ENCODE measurements at places on chromosomes 12 and 14. TPM values are rescaled to one million over a fixed set of nuclear protein-coding genes. Genes with fewer than 3 reads are reported as not detected.

MFAP5 gene
- polyA plus RNA-seq = 49.4 TPM

NKX2-1 gene
- polyA plus RNA-seq = not detected

TMEM233 gene
- polyA plus RNA-seq = 0.52 TPM

ZC2HC1C gene
- 8.4 TPM for polyA plus RNA-seq

ITPR2 gene
- 4.2 TPM for polyA plus RNA-seq

RND1 gene
- polyA plus RNA-seq = 2.6 TPM

ASCL1 gene
- polyA plus RNA-seq = not detected

IQSEC3 gene
- polyA plus RNA-seq = 1.4 TPM

RBP5 gene
- polyA plus RNA-seq = 0.77 TPM

AKAP5 gene
- polyA plus RNA-seq = 0.09 TPM

RNF212B gene
- not detected for polyA plus RNA-seq

SPTB gene
- polyA plus RNA-seq = 68.4 TPM

RD3L gene
- 39.6 TPM for polyA plus RNA-seq

TMEM119 gene
- polyA plus RNA-seq = 3.2 TPM

MDGA2 gene
- polyA plus RNA-seq = not detected

CD163 gene
- 33.3 TPM for polyA plus RNA-seq

GPR132 gene
- polyA plus RNA-seq = 0.32 TPM

BRI3BP gene
- polyA plus RNA-seq = 1.4 TPM

RNASE3 gene
- polyA plus RNA-seq = 0.14 TPM

CCDC197 gene
- polyA plus RNA-seq = not detected

ZBTB42 gene
- polyA plus RNA-seq = 5.3 TPM

KRT75 gene
- 0.07 TPM for polyA plus RNA-seq

GPD1 gene
- 24.6 TPM for polyA plus RNA-seq

AQP6 gene
- 0.32 TPM for polyA plus RNA-seq

LRRC43 gene
- 2.3 TPM for polyA plus RNA-seq

CS gene
- polyA plus RNA-seq = 250 TPM

KLRB1 gene
- polyA plus RNA-seq = 0.18 TPM

UBR7 gene
- polyA plus RNA-seq = 14.4 TPM

SLC10A1 gene
- polyA plus RNA-seq = not detected

ANKS1B gene
- 0.43 TPM for polyA plus RNA-seq

FZD10 gene
- 0.14 TPM for polyA plus RNA-seq

Data from right cardiac atrium (tissue), 5 donors.